Activated T-helper 1 cell treated with anti-CD3 and anti-CD28 coated beads, Interleukin-12 subunit alpha, Interleukin-12 subunit beta, Interleukin-2, Interleukin-4 antibody, amounts not matched to agents 30 ng/mL and 10 ng/mL and 1 ng/mL, durations not matched to agents 14 hours and 24 hours and 36 hours (primary cell): ENCODE measurements at places on chromosomes 3 and 15. TPM values are rescaled to one million over a fixed set of nuclear protein-coding genes. Genes with fewer than 3 reads are reported as not detected.

DNA sequence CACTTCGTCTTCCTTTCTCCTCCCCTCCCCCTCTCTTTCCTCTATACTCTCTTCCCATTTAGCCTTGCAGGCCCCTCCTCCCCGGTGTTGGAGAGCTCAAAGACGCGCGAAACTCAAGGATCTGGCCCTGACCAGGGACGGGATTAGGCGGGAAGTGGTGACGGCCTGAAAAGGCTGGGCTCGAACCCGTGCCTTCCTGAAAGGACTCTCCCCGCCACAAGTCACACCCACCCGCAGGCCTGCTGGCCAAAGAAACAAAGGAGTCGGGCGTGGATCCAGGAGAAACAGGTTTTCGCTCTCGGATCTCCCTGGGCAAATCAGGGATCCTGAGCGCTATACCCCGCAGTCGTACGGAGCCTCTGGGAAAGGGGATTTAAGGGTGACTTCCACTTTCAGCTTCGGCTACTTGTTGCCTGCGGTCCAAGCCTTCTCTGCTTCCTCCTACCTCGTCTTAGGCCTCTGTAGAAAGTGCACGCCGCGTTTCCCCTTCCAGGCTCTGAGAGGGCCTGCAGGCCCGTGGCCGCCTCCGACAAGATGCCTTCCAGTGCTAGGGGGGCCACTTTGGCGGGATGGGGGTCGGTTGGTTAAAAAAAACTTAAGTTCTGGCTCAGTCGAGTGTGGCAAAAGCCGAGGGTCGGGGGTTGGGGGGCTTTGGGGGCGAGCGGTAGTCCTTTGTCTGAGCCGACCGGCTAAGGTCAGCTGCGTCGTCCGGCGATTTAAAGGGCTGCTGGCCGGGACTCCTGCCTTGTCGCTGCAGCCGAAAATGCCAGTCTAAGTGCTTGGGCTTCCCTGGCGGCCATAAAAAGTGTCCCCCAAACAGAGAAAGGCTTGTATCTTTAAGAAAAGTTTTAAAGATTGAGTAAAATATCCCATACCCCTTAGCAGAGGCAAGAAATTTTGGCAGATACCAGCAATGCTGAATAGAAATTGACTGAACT lies 8.2 kb downstream of the ZIC4 start:
- DNase-seq = no peak

DNA sequence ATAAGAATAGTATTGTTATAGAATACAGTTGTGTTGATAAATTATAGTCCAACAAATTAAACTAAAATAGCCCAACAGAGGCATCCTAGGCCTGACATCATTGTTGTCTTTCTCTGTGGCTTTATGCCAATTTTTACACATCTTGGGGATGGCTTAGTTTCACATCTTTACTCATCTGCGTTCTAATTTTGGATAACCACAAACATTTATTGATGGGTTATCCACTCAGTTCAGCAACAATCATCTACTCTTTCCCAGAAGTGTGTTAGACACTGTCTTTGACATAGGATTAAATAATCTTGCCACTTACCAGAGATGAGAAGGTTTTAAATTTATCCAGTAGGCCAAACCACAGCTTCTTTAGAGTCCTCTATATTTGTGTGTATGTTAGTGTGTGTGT lies 120.8 kb upstream of the PHLDB2 start:
- no peak for DNase-seq

DNA sequence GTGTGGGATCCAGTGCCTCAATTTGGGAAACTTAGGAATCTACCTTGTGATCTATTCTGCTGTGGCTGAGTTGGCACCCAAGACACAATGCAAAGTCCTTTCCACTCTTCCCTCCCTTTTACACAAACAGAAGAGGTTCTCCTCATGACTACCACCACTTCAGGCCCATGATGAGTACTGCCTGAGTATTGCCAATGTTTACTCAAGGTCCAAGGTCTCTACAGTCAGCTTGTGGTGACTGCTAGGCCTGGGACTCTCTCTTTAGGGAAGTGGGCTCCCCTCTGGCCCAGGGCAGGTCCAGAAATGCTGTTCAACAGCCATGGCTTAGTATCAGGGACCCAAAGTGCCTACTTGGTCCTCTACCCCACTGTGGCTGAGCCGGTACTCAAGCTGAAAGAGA lies 56.8 kb upstream of the PEX5L start:
- DNase-seq = no peak

DNA sequence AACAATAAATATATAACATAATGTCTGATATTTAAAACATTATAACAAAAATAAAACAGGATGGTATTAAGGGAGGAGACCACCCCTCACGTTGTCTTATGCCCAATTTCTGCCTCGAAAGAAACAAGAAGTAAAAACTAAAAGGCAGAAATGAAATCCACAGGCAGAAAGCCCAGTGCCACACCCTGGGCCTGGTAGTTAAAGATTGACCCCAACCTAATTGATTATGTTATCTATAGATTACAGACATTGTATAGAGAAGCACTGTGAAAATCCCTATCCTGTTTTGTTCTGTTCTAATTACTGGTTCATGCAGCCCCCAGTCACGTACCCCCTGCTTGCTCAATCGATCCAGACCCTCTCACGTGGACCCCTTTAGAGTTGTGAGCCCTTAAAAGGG lies 22.3 kb upstream of the ACP3 start:
- no peak for DNase-seq

DNA sequence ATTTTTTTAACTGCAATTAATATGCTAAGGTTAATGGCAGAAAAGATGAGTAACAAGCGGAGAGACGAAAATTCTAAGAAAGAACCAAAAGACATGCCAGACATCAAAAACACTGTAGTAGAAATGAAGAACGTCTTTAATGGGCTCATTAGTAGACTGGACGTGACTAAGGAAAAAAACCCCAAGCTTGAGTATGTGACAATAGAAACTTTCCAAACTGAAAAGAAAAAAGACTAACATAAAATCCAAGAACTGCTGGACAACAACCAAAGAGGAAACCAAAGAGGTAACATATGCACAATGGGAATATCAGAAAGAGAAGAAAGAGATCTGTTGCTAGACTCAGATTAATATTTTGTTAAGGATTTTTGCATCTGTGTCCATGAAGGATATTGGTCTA lies 94.6 kb upstream of the SETMAR start:
- no peak for DNase-seq

KBTBD13 gene
- total RNA-seq = not detected in 2 replicates

CPNE4 gene
- 0.10 TPM in 1 of 2 replicates, not detected in the other for total RNA-seq
